Stimulated activated CD4-positive, alpha-beta T cell treated with anti-CD3 and anti-CD28 coated beads, Interleukin-12 subunit alpha, Interleukin-12 subunit beta, amount 100 ng/mL, for 48 hours (primary cell): ENCODE measurements at places on chromosomes 2 and 18.

- DNase-seq: peak; percentile 85
Measured at GRCh38 chr2:74198461-74199274, at the start of gene MTHFD2. Gene MTHFD2, plus strand, starts transcription at chr2:74198615. Its CDS starts 27 bp downstream, at chr2:74198642.

DNA sequence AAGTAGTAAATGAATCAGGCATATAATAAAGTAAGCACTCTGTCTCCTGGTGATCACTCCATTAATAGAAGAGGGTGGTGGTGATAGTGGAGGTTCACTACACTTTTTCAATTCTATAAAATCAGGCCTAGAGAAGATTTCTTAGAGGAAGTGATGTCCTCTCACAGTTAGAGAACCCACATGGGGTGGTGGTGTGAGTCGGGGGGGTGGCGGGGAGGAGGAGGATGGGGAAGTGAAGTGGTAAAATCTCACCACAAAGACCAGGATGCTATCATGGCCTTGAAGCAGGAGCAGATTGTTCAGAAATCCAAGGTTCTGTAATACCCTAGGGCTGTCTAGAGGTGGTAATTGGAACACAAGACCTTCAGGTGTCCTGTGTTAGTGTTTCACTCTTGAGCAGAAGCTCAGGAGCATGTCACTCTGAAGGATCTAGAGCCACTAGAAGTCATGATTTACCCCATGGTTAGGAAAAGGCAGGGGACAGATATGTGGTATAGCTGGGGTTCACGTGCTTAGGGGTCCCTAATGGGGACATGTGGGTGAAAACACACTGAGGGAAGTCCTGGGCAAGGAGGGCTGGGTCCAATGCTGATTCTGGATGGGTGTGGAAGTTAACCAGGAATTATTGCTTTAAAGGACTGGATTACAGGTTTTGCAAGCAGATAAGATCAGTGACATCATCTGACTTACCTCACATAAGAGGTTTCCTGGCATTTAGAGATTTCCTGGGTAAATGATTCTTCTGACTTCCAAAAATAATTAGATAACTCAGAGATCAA, 31.0 kb downstream of the RNF125 start:
- DNase-seq: peak; percentile 20

DNA sequence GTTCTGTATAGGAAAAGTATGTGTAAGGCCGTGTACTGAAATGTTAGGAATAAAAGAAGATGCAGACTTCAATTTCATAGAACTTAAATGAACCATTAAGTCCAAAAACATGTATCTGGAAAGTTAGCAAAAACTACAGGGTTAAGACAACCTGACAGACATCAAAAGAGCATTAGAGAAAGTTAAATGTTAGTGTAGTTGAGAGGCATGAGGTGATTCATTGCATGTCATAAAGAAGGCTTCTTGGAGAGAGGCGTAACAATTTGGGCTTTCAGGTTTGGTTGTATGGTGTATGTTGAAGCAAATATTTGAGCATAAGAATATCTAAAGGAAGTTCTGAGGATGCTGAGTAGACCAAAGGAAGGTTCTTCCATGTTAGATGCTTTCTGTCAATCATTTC, 6.3 kb downstream of the EPC2 start:
- no peak for DNase-seq

- DNase-seq: no peak
Measured at GRCh38 chr2:18940184-18940583, 350.8 kb upstream of the NT5C1B start.

GRCh38 chr2:38492042-38492615, 110.6 kb downstream of the HNRNPLL start:
- DNase-seq: no peak

DNA sequence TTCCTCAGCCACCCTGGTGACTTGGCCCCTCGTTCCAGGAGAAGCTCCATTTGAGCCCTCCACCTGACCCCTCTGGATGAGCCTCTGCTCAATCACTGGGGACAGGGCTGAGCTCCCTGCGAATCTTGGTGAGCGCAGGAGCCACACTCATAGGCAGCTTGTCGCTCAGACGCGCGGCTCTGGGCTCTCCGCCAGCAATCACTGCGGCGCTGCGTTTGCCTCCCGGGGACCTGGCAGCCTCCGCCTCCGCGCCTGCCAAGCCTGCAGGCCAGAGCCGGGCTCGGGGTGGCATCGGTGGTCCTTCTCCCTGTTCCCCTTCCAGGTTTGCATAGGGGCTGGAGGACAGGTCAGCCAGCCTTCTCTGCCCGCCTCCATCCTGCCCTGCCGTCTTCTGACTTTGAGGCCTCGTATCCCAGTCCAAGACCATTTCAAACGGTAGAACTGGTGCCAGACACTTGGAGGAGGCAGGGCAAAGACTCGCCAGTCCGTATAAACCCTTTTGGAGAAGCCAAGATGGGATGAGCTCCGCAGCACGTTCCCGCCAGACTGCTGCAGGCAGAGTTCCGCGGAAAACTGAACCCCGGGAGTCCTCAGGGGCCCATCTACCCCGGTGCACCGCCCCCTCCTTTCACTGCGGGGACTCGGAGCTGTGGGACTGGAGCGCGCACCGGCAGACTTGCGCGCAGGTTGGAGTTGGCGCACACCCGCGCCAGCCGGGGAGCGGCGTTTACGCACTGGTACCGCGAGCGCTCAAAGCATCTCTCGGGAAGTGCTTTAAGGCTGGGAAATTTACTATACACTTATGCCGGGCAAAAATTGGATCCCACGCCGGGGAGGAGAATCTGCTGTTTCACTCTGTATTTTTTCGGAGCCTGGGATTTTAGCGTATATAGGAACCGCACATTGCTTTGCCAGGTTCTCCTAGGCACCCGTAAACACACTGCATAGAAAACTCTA, 1.1 kb upstream of the TACR1 start:
- no peak for DNase-seq

- DNase-seq: no peak
Measured at GRCh38 chr18:48303883-48304282, 105.3 kb downstream of the ZBTB7C start.

DNA sequence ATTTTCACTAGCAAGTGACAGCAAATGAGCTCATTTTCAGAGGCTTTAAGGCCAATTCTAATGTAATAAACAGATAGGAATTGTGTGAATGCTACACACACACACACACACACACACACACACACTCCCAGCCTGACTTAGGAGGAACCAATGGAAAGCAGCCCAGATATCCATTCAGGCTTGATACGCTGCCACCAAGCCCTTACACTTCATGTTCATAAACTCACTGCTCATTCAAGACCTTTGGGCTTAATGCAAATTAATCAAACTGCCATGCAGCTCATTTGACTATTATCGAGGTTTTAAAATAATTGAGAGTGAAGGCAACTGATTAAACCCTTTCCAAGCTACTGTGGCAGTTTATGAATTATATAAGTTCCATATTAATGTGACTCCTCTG, 298.9 kb upstream of the NCKAP5 start:
- no peak for DNase-seq

DNA sequence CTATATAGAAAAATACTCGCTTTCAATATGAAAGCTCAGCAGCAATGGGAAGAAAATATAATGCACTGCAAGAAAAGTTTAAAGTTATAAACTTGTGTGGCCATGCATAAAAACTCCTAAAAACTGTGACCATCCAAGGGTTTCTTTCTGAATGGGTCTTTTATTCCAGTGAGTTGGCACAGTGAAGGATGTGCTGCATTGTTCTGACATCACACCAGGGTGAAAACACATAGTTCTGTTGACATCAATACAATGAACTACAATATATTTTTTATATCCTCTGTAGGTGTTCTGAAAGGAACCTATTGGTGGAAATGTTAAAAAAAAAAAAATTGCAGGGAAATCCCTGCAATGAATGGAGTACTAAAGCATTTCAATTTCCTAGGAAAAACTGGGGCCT, 80.2 kb downstream of the CDH20 start:
- DNase-seq: no peak

DNA sequence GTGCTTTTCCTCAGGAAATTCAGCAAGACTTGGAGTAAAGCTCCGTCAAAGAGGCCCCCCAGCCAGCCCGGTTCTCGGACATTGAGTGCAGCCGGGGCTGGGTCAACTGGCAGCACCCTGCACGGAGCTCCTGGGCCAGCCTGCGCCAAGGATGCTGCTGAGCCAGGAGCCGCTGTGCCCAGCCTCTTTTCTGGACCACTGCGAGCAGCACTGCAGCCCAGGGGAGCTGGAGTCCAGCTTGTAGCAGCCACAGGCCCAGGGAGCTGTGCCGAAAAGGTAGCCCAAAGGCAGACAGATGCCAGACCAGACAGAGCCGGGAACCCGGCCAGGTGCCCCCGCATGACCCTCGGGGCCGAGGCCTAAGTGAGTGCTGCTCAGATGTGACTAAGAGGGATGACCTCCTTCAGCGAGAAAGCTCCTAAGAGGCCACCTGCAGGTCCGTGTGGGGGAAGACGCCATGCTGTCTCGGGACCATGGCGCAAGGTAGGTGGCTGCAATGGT, 7.3 kb downstream of the CLHC1 start:
- no peak for DNase-seq

DNA sequence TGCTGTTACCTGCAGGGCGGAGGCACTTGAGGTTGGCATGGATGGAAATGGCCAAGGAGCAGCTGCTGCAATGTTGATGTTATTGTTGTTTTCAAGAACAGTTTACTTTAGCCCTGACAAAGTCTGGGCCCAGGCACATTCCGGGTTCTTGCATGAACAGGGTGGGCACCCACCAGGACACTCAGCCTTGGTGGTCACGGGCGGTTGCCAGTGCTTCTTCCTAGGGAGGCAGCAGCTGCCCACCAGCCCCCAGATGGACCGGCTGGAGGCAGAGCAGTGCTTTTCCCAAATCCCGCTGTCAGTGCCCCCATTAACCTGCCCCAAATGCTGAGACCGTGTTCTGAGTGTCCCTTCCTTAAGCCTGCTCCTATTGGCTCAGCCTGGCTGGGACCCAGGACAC, 38.5 kb upstream of the B3GNT7 start:
- DNase-seq: no peak

DNA sequence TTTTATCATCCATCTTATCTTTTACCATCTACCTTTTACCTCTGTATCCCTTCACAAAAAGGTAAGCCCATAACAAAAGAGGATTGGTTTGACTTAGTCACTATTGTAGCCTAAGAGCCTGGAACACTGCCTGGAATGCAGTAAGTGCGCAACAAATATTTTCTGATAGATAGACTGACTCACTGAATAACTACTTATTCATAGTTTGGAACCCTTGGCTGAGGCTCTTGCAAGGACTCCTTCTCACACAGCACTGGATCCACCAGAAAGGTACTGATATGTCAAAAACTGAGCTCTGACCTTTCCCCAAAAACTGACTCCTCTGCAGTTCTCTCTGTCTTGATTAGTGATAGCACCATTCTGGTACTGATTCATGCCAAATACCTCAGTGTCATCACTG, 426.7 kb downstream of the SETBP1 start:
- DNase-seq: no peak

- DNase-seq: peak; percentile 41
Measured at GRCh38 chr2:25561136-25561850, 112.1 kb downstream of the DTNB start.

- DNase-seq: peak; percentile 43
Measured at GRCh38 chr2:224025874-224026273, 13.2 kb downstream of the SERPINE2 start.

DNA sequence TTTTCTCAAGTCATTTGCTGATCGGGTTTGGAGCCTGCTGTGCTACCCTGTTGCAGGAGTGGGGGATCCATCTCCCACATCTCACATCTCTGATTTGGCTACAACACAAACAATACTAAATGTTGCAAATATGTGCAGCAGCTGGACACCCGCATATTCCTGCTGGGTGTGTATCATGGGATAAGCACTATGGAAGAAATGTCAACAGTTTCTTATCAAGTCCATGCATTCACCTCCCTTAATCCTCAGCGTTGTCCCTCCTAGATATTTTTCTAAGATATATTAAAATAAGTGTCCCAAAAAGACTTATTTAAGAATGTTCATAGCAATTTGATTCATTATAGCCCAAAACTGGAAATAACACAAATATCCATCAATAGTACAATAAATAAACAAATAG, 303.7 kb downstream of the TRIB2 start:
- no peak for DNase-seq

DNA sequence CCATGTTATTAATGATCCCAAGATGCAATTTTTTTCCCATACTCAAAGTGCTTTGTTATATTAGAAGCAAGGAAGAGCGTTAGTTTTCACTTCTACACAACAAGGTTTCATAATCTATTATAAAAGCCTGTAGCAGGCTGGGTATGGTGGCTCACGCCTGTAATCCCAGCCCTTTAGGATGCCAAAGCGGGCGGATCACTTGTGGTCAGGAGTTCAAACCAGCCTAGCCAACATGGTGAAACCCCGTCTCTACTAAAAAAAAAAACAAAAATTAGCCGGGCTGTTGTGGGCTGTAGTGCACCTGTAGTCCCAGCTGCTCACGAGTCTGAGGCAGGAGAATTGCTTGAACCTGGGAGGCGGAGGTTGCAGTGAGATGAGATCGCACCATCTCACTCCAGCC, 19.0 kb upstream of the SERPINB2 start:
- no peak for DNase-seq

GRCh38 chr2:28296904-28297303, 95.8 kb upstream of the FOSL2 start:
- DNase-seq: no peak

DNA sequence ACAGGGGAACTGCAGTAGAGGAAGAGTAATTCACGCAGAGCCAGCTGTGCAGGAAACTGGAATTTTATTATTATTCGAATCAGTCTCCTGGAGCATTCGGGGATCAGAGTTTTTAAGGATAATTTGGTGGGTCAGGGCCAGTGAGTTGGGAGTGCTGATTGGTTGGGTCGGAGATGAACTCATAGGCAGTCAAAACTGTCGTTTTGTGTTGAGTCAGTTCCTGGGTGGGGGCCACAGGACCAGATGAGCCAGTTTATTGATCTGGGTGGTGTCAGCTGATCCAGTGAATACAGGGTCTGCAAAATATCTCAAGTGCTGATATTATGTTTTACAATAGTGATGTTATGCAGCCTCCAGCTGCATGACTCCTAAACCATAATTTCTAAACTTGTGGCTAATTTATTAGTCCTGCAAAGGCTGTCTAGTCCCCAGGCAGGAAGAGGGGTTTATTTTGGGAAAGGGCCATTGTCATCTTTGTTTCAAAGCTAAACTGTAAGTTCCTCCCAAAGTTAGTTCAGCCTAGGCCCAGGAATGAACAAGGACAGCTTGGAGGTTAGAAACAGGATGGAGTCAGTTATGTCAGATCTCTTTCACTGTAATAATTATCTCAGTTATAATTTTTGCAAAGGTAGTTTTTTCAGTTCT, 67.0 kb downstream of the ASAP2 start:
- DNase-seq: no peak

GRCh38 chr2:191687867-191688266, 9.9 kb downstream of the NABP1 start:
- peak; percentile 2 for DNase-seq
